ENCODE measurements at places on chromosomes 2 and 18. TPM values are rescaled to one million over a fixed set of nuclear protein-coding genes. Genes with fewer than 3 reads are reported as not detected.

ROCK1 gene
- 20.5 TPM for total RNA-seq

PLA2R1 gene
- total RNA-seq = 4.5 TPM

SEMA4F gene
- total RNA-seq = 10.3 TPM

NR4A2 gene
- total RNA-seq = 0.31 TPM
